ENCODE measurements at places on chromosomes 11 and 22.

- no peak for DNase-seq
These were observed 104.2 kb downstream of the MICAL3 start for GRCh38 chr22:17920145-17920605.

- DNase-seq = no peak
These were observed 256.9 kb upstream of the PITPNB start for GRCh38 chr22:28175730-28176492.

GRCh38 chr22:28139961-28140360 is 220.9 kb upstream of the PITPNB start:
- no peak for DNase-seq

- no peak for DNase-seq
These were observed 341.7 kb upstream of the MTNR1B start for GRCh38 chr11:92627615-92628256.

DNA sequence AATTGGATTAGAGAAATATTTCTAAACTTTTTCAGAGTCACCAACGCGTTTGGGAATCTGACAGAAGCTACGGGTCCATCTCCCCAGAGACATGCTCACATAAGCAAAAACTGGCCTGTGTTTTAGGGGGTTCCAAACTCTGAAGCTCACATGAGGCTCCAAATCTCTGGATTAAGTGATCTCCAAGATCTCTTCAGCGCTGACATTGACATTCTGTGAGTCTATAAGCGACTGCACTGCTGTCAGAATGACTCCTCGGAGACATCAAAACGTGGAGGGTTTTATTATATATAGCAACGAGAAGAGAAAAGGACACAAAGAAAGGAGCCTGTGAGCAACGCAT is 642 bp upstream of the SIK2 start:
- no peak for DNase-seq
